HL-60 (cell line): ENCODE measurements at places on chromosomes 1 and 21.

DNA sequence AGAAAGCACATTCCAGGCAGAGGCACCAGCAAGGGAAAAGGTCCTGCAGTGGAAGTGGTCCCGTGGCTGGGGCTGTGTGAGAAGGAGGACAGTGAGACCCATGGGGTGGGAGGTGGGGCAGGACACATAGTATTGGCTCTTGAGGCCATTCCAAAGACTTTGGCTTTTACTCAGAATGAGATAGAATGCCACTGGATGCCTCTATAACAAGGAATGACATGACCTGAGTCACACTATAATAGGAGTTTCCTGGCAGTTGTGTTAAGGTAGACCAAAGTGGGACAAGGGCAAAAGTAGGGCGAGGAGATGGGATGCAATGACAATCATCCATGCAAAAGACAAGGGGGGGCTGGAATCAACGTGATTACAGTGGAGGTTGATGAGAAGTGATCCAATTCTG lies 24.7 kb upstream of the LAMC2 start:
- DNase-seq = no peak

GRCh38 chr1:101284021-101284420 lies 47.2 kb downstream of the S1PR1 start:
- DNase-seq = no peak

DNA sequence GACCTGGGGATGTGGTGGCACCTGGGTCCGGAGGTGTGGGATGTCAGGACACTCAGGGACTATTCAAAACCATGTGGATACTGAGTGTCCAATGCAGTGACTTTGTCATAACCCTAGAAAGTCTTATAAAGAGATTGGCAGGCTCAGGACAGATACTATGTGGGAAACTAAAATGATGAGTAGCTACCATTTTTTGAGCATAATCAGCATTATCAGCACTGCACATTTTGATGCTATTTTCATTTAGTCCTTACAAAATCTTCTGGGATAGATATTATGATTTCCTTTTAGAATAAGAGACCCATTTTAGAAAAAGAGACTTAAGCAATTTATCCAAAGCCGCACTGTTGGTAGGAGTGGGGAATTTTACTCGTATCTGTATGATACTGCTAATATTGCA lies 93.4 kb downstream of the DNM3 start:
- DNase-seq = no peak

DNA sequence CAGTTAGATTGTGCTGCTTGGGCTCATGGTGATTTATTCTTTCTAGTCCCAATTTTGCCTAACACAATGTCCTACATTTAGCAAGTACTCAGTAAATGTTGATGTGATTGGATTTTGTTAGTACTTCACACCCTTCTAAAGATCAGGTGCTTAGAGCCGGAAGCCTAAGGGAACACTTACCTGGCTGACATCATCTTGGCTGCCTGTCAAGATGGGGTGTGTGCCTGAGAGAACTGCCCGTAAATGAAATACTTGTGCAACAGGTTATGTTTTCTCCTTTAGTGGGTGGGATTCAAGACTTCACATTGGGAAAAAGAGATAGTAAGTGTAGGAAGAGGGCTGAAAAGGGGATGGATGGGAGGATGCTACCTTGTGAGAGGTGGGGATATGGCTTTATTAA lies 75.5 kb upstream of the MACF1 start:
- no peak for DNase-seq

GRCh38 chr1:44786138-44786840 lies 1.7 kb downstream of the BEST4 start:
- peak; percentile 69 for DNase-seq

DNA sequence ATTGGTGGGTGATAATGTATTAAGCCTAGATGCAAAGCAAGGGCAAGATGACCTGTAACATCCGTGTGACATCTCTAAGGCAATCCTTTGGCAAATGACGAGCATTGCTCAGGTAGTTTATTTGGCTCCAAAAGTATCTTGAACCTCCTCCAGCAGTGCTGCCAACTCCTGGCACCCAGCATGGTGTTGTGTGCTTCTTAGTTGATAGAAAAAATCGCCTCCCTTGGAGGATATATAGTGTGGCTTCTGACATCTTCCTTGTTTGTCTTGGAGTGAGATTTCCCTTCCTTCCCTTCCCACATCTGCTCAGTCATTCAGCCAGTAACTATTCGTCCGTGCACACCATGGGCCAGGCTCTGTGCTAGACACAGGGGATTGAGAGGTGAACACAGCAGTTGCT lies 121.8 kb downstream of the TOMM20 start:
- DNase-seq = no peak

GRCh38 chr1:58524353-58524945 lies 22.1 kb downstream of the OMA1 start:
- peak; percentile 80 for DNase-seq

DNA sequence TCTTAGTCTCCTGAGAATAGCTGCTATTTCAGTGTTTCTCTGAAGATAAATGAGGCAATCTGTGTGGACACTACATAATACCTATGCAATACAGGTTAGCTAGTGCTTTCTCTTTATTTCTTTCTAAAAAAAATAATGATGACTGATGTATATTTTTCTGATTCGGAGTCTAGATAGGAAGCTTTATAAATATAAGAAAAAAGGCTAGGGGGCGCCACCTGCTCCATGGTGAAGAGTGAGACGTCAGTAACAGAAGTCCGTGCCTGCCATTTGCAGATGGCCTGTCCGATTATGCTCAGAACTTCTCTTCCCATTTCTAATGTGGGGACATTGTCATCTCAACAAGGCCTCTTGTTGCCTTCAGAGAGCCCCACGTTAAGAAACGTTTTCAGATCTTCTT lies 26.4 kb downstream of the QSOX1 start:
- no peak for DNase-seq
